Brain (organoid and tissue), 16 donors: ENCODE measurements at places on chromosomes 11 and 22.

- no peak for DNase-seq
These were observed 13.1 kb downstream of the WNT11 start for GRCh38 chr11:76193219-76193618.

- no peak for DNase-seq
These were observed 30.7 kb upstream of the CLDN5 start for GRCh38 chr22:19554834-19555404.

GRCh38 chr11:113193946-113194345 lies 120.4 kb upstream of the TTC12 start:
- peak; percentile 62 for DNase-seq

DNA sequence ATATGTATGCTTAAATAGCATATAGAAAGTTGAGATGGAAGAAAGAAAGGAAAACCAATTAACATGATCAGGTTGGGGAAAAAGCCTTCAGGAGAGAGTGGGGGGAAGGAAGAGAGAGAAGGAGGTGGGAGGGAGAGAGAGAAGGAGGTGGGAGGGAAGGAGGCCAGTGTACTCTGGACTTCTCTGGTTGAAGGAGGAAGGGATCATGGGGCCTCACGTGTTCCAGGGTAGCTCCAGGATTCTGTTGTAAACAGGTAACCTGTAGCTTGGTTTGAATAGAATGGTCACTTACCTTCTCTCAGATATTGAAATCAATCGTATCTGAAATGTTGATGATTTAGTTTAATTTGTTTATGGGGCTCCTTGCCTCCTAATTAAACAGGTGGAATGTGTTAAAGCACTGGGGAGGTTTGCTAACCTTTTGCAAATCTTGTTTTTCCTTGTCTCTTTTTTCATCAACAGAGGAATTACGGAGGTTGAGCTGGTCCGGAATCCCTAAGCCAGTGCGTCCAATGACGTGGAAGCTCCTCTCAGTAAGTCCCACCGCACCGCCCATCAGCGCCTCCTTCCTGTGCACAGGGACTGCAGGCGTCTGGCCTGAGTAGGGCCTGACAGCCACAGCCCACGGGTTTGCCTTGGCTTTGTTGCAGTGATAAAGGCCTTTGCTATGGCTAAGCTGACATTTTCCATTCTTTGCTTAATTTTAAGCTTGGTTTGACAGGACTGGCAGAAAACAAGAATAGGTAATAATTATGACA lies 115.9 kb downstream of the TBC1D22A start:
- no peak for DNase-seq

DNA sequence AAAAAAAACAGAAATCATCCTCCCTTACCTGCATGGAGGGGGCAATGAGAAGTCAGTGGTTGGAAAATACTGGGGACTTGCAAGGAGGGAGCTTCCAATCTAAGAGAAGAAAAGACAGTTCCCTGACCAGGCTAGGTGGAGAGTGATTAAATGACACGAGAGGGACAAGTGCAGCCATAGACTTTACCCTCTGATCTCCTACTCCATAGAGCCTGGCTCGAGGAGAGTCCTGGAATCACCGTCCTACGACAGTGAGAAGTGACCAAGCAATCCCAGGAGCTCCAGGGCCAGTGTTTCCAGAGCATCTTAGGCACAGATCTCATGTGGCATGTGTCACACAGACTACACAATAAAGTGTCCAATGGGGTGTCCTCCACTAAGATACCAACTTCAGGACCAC lies 25.7 kb downstream of the MYH9 start:
- no peak for DNase-seq

GRCh38 chr11:113104691-113105251 lies 143.6 kb downstream of the NCAM1 start:
- no peak for DNase-seq

DNA sequence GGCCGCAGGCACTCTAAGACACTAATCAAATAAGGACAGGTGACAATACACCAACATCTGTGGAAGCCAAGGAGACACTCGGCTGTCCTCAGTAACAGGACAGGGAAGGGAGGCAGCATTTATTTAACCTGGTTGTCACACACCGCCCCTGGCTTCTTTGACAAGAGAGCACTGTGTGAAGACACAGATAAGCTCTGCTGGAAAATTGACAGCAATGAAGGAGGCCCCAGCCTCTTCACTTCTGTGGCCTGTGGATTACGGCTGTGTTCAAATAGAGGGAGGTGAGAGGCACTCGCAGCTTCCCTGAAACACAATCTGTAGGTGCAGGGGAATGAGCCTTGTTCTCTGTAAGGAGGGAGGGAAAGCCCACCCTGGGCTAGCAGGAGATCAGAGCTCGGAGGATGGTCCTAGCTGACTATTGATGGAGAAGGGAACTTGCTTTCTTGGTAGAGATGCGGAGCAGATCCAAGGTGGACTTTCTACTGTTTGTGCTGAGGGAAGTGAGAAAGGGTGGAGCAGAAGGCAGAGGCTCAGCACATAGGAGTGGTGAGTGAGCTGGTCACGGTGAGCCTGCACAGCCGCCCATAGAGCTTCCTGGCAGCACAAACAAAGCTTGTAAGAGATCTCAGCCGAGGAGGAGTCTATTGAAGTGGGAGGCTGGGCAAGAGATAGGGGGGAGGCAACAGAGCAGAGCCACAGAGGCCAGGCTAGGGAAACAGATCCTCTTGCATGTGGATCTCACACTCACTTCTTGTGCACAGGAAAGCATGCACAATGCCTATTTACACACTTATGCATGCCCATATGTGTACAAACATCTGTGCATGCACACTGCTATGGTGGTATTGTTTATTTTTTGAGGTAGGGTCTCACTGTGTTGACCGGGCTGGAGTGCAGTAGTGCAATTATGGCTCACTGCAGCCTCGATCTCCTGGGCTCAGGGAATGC lies 114.6 kb upstream of the THY1 start:
- no peak for DNase-seq

GRCh38 chr11:42972741-42973140 lies 339.1 kb upstream of the API5 start:
- peak; percentile 25 for DNase-seq

- peak; percentile 65 for DNase-seq
These were observed 37.6 kb downstream of the PITPNB start for GRCh38 chr22:27881421-27881820.

DNA sequence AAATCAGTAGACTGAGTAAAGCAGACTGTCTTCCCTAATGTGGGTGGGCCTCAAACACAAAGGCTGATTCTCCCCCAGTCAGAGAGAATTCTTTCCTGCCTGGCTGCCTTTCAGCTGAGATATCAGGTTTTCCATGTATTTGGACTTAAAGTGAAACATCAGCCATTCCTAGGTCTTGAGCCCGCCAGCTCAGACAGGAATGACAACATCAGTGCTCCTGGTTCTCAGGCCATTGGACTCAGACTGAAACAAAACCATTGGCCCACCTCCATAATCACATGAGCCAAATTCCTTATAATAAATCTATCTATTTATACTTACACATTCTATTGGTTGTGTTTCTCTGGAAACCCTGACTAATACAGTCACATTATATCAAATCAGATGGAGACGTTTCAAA lies 56.7 kb upstream of the CLPB start:
- no peak for DNase-seq

DNA sequence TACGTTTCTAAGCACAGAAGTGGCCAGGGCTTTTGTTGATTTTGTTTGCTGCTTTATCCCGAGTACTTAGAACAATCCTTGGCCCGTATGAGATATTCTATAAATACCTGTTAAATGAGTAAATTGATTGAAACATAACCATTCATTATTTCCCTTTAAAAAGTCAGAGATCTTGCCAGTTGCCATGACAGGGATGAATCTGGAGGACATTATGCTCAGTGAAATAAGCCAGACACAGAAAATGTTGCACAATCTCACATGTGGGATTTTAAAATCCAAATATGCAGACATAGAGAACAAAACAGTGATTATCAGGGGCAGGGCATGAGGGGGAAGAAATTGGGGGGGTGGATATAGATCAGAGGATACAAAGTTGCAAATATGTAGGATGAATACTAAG lies 1240.1 kb downstream of the LRRC4C start:
- DNase-seq, result no peak

DNA sequence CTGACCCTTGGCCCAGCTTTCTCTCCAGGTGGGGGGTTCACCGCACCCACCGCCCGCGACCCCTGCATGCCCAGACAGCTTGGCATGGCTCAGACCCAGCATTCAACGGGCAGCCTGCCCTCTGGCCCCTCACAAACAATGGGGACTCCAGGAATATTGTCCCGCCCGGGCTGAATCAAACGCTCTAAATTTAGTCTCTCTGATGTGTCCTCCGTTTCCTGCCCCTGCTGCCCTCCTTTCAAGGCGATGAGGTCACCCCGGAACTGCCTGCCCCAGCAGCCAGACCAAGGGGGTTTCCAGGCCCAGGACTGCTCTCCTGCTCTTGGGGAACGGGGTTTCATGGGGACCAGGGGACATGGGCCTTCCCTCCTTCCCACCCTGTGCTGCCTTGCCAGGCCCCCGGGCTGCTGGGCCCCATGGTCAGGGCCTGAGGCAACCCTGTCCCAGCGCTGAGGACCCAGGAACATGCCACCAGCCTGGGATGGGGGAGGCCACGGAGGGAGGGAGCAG lies 10.1 kb upstream of the PDGFB start:
- DNase-seq, result peak; percentile 27

GRCh38 chr11:134343646-134344045 lies 11.9 kb downstream of the GLB1L2 start:
- no peak for DNase-seq

DNA sequence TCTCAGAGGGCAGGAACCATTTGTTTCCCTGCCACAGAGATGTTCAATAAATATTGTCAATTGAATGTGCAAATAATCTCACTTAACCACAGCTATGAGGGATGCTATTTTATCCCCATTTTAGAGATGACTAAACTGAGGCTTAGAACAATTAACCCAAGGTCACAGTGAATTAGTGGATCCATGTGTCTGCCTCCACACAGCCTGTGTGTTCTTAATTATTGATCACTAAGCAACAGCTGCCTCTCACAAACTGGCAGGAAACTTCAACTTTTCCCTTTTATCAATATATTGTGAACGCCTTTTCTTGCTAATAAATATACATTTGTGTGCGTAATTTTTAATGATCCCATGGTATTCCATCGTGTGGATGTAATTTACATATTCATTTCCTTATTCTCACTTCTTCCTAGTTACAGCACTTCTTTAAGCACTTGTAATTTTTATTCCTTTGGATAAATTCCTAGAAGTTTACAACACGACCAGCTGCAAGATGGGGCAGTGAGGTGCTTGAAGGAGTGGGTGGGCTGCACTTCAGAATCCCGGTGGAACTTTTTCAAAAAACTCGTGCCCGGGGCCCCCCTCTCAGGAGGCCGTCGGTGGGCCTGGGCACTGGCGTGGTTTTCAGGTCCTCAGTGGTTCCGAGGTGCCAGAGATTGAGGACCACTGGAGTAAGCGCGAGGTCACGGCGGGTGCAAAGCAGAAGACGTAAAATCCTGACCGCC lies 915 bp upstream of the SREBF2 start:
- DNase-seq, result no peak

- no peak for DNase-seq
These were observed 22.7 kb downstream of the PTDSS2 start for GRCh38 chr11:472816-473215.

DNA sequence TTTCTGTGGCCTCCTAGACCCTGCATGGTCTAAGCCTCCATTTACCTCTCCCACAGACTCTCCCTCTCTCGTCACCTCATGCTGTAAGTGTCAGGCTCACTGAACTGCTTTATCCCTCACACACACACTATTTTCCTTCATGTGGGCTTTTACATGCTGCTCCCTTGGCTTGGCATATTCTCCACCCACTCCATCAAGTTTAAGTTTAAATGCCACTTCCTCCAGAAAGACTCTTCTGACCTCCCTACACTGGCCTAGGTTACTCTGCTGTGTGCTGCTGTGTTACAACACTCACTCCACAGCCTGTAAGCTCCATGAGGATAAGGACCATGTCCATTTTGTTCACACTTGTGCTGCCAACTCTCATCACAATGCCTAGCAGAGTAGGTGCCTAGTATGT lies 2.5 kb downstream of the DCHS1 start:
- no peak for DNase-seq

DNA sequence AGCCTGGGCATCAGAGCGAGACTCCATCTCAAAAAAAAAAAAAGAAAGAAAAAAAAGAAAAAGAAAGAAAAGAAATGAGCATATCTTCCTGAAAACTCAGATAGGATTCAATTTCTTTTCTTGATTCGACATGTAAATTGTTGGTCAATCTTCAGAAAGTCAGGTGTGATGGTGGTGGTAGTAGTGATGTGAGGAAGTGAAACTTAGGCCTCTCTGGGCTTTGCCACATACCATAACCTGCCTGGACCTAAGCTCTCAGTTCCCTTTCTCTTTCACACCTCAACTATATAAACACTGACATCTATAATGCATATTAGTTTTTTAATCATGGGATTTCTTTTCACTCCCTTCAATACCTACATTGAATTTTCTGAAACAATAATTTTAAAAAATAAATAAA lies 98.0 kb upstream of the TBCEL start:
- DNase-seq, result no peak

GRCh38 chr11:33959855-33960400 lies 68.1 kb upstream of the LMO2 start:
- DNase-seq, result no peak

DNA sequence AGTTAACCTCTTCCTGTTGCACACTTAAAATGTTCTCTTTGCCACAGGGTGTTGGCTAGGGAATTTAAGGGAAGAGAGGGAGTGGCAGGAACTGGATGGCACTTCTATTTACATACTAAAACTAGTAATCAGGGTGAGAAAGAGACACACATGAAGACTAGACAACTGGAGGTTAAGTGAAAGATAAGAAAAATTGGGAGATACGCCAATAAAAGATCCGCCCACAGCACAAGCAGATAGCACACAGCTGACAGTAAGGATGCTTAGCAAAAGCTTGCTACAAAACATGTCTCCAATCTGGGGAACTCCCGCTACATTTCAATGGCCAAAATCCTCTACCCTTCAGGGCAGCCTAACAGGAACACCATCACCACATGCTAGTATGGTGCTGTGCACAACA lies 12.8 kb downstream of the CPSF7 start:
- DNase-seq, result no peak

GRCh38 chr11:17730608-17731462 lies 3.7 kb upstream of the KCNC1 start:
- DNase-seq, result peak; percentile 93

GRCh38 chr11:77515063-77515462 lies 41.2 kb upstream of the PAK1 start:
- DNase-seq, result no peak

DNA sequence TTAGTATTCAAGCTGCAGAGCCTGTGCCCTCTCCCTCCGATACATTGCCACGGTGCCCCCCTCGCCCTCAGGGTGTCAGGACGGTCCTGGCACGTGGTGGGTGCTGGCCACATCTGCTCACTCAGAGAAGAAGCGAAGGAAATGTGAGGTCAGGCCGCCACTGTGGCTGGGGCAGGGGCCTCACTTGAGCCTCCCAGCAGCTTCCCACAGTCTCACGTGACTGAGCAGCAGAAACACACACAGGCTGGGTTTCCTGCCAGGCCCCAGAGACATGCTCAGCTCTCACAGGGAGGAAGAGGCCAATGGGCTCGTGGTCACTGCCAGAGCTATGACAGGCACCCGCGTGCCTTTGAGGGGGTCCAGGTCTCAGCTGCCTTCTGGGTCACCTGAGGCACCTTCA lies 37.9 kb upstream of the PRR5 start:
- no peak for DNase-seq

- DNase-seq, result peak; percentile 74
These were observed 678.6 kb upstream of the ANO5 start for GRCh38 chr11:21514316-21514715.
